NCI-H1417 (cell line): ENCODE measurements at places on chromosomes 4 and X.

DNA sequence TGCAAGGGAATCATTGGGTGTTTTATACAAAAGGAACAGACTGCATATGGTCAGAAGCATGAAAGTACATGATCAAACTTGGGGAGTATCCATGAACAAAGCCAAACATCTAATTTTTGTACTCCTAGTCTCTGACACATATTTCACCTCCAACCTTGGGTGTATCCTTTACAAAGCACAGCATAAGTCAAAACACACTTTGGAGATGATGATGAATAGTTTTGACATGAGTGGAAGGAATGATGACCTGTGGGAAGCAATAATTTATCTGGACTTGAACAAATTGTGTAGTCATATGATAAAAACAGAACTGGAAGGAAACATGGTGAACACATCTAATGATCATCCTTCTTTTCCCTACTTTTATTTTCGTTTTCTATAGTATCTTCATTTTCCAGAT, 108.7 kb upstream of the PLS3 start:
- no peak for DNase-seq

- DNase-seq, result no peak
These were observed 531.0 kb downstream of the SMARCA1 start for GRCh38 chrX:128992107-128992971.

- DNase-seq, result no peak
These were observed 29.0 kb downstream of the SGMS2 start for GRCh38 chr4:107853444-107854355.

DNA sequence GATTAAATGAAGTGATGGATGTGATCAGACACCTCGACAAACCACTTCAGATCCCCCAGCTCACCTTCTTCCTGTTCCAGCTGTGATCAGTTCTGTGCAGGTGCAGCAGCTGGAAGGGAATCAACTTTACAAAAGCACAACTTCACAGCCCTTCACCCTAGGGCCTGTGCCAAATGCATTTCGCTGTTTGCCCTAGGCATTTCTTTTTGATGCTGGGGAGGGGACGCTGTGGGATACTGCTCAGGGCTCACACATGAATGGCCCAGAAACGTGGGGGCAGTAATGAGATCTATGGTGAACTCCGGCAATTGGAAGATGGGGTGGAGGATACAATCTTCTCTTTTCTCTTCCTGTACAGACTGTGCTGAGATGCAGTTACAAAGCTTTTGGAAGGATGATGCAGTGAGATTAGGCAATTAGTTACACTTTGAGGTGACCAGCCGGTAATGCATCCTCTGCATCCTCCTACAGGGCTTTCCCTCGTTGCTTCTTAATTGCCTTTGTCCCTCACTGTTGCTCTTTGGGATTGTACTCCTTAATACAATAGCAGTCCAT, 215.1 kb upstream of the PITX2 start:
- peak; percentile 55 for DNase-seq

- no peak for DNase-seq
These were observed 430.4 kb downstream of the ACTRT1 start for GRCh38 chrX:127621780-127622179.

GRCh38 chrX:70128071-70128470, 5.2 kb upstream of the IGBP1 start:
- DNase-seq, result no peak

DNA sequence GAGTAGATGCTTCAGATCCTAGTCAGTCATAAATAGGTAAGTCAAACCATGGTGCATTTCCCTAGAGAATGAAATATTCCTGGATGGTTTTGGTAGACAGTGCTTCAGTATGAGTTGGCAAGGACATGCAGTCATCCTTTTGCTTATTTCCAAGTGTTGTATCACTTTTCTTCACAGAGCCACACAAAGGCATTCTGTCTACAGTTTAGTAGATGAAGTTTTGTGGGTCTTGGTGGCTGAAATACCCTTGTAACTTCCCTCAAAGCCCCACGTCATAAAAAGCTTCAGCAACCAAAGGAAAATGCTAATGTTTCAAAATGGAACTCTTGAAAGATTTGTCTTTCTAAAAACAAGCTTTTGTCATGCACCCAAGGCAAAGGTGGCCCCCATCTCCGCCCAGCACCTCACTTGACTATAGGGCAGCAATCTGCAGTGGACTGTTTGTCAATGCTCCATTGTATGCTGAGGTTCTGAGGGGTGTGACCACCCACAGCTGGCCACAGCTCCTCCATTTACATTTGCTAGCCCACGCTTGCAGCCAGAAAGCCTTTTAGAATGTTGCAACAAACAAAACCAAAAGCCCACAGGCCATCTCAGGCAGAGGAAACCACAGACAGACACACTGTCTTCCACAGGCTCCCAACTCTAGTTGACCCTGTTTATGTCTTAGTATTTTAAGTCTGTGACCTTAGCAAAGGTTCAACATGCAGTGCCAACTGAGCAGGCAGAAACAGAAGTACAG, 87.1 kb upstream of the FAM9C start:
- DNase-seq, result no peak

GRCh38 chr4:153706519-153706918, 22.4 kb downstream of the TLR2 start:
- DNase-seq, result no peak

DNA sequence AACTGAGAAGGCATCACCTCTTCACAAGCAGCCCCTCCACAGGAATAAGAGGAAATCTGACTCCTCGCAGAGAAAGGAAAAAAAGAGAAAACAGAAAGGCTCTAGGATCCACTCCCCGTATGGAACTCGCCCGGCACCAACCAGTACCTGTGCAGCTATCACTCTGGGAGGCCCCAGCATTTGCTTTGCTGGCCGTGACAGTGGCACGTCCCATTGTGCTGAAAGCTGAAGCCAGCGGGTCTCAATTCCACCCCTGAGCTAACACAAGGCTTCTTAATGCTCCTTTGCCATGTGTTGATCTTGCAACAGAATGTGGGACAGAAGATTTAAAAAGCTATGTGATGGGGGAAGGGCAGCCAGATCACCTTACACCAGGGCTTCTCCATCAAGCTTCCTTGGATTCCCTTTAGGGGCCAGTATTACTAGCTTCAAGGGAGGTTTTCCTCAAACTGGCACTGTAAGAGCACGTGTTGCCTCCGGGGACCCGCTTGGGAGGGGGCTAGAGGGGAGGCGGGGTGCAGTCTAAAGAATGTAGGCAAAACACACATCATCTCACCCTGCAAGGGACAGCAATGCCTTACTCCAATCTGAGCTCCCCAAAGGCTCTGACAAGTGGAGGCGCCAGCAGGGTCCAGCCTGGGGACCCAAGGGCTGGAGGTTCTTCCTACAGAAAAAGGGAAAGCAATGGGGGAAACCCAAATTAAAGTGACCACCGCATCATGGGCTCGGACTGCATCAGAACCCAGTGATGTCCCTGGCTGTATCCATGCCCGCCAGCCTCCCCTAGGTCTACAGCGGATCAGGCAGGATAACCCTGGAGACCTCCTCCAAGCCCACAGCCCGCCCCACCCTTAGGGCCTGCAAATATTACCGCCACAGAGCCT, 1.2 kb downstream of the USP46 start:
- no peak for DNase-seq

DNA sequence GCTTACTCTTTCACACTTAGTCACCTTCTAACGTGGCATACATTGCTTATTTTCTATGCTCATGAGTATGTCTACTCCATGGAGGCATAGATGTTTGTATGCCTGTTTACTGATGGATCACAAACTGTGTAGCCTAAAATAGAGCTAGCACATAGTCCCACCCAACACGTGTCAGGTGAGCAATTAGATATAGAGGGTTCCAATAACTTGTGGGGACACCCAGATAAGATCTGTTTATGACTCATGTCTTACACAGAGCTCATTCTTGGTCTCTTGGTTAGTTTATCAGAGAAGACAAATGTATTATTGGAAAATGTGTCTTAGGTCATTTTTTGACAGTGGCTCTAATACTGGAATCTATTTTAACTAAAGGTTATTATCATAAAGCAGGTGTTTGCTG, 6.8 kb downstream of the ZFP42 start:
- no peak for DNase-seq

GRCh38 chrX:21700967-21701366, 42.8 kb upstream of the KLHL34 start:
- DNase-seq, result peak; percentile 53

- no peak for DNase-seq
These were observed 33.7 kb downstream of the WDR17 start for GRCh38 chr4:176099314-176099713.

GRCh38 chr4:150235808-150236271, 157.6 kb downstream of the DCLK2 start:
- no peak for DNase-seq

DNA sequence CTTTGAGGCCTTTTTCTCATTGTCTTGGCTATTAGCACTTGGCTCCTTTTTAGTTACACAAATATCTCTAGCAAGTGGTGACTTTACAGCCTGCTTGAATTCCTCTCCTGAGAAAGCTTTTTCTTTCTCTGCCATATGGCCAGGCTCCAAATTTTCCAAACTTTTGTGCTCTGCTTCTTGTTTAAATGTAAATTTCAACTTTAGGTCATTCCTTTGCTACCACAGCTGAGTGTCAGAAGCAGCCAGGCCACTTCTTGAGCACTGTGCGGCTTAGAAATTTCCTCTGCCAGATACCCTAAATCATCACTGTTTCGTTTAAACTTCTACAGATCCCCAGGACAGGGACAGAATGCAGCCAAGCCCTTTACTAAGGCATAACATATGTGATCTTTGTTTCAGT, 222.4 kb downstream of the FBXO8 start:
- DNase-seq, result no peak

DNA sequence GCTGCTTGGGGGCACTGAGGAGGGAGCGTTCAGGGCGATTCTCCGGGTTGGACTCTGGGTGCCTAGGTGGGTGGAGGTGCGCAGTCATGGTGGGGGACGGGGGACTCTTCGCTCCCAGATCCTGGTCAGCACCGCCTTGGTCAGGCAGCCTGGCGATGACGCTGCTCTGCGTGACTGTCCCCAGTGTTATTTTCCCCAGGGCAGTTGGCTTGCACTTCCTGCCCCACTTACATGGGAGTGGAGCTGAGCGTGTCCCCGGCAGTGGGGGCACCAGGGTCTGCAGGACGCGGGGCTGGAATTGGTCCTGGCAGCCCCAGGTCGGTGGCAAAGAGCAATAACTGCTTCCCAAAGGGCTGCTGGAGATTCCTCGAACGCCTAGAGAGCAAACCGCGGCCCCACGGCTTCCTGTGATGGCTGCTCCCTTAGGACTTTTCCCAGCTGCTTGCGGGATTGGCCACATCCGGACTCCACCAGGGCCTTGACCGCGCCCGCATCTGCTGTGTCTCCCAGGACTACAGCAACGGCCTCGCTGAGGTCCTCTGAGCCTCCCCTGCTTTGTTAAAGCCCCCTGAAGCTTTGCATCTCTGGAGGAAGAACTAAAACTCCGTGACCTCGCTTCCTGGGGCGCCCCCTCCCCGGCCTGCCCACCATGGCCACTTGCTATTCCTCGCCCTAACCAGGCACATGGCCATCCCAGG, 35.3 kb upstream of the GPR78 start:
- DNase-seq, result no peak

DNA sequence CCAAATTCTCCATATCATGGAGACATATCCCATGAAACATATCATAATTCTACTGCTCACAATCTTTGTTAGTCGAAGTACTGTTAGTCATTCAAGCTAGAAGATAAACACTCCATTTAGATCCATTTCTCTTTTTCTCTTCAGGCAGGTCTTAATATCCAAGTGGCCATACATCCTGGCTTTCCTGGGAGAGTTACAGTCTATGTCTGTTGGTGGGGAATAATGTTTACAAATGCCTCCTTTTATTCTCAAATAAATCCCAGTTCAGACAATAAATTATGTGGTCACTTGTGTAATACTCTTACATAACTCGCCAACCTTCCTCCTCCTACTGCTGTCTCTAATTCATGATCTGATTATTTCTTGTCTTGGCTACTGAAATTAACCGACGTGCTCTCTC, 82.1 kb downstream of the VCX3B start:
- DNase-seq, result no peak

DNA sequence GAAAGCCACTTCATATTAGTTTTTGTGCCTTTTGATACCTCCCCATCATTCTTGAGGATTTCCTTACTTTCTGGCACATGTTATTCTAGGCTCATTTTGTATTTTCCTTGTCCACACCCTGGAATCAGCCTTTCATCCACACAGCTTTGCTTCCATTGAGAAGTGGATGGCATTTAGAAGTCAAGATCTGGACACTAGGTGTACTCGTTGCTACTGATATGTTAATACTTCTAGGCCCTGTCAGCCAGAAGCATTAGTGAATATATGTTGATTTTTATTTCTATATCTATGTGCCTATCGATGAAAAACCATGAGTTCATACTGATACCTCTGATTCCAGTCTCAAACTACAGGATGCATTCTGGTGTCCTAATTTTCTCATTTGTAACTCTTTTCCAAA, 73.2 kb downstream of the ARHGAP24 start:
- DNase-seq, result no peak

DNA sequence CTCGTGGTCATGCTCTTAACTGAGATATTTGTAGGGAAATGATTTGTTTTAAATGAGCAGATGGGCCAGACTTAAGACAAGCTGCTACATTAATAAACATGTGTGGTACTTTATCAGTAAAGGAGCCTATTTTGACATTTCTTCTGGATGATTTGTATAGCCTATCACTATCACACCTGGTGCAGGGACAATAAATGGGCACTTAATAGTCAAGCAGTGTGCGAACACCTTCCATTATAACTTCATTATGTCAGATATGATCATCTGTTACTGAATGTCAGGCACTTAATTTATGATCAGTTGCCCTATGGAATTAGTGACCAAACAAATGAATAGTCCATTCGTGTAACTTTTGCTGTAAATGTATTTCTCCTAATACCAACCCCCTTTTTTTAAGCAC, 628.8 kb downstream of the ADGRL3 start:
- no peak for DNase-seq

DNA sequence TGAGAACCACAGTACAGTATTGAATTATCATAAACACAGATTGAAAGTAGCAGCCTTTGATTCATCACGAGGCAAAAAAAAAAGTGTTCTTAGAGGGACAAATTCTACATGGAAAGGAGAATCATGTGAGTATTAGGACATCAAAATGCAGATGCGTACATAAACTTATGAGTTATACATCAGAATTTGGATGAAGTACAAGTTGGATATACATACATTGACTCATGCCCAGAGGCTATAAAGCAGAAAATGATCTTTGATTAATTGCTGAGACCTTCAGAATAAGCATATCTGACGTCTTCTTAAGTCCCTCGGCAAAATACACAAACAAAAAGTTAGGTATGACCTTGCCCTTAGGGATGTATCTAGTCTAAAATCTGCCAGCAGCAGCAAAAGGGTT, 206.4 kb downstream of the LDB2 start:
- DNase-seq, result no peak

DNA sequence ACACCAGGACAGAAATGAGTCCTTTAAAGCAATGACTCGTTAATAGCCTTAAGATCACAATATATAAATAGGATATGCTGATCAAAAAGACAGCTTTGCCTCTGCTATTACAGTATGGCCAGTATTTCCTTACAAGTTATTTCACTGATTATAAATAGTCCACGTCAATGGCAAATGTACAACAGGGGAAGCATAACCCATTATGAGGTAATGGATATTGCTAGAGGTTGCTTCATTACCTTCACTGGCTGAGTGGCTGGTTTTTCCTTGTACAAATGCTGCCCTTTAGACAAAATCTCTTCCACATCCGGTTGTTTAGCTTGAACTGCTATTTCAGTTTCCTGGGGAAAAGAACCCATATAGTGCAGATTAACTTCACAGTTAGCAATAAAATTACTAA, 764.6 kb upstream of the FTHL17 start:
- peak; percentile 26 for DNase-seq

GRCh38 chr4:166091912-166092510, 219.0 kb downstream of the TLL1 start:
- peak; percentile 79 for DNase-seq

- no peak for DNase-seq
These were observed 605.8 kb upstream of the TENM3 start for GRCh38 chr4:181637186-181638105.

GRCh38 chr4:161121451-161121850, 1042.3 kb downstream of the FSTL5 start:
- DNase-seq, result no peak
